T-helper 2 cell treated with Interferon-gamma antibody and Interleukin-4, amounts not matched to agents 5 μg/mL and 100 μg/mL, for 36 hours (primary cell): ENCODE measurements at places on chromosomes 1 and 21.

DNA sequence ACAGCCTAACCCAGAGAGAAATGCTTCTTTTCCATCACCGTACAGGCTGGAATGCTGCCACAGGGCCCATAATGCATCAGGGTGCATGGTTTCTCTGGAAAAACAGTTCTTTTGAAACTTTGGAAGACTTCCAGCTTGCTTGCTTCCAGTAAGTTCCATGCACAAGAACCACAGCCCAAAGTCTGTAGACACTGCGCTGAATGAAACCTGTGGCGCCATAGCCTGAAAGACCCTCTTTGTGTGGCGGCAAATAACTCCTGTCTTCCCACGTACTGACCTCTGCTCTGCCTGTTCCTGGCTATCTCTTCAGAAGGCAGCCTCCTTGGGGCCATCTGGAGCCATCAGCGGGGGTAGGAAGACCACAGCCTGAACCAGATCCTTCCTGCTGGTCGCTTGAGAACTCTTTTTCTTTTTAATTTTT is 15.1 kb downstream of the MIIP start:
- no peak for DNase-seq

- DNase-seq = no peak
Observed at GRCh38 chr1:16046842-16047241, 3.3 kb downstream of the CLCNKB start.

DNA sequence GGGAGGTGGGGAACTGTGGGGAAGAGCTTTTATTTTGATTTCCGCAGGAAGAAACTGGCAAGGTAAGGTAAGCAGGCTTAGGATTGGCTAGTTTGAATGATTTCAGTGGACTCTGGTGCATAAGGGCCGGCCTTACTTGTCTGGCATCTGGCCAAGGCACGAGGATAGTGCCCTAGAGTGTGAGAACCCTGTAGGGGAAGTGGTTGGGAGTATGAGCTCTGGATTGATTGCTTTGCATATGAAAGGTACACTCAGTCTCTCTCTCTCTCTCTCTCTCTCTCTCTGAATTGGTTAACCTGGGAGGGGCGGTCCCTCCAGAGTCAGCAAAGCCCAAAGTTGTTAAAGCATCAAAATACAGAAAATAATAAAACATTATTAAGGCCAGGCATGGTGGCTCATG is 463.0 kb downstream of the SIPA1L2 start:
- DNase-seq = no peak

- DNase-seq = no peak
Observed at GRCh38 chr21:35469498-35469897, 420.4 kb upstream of the RUNX1 start.

- no peak for DNase-seq
Observed at GRCh38 chr1:76162254-76162653, 87.7 kb downstream of the ST6GALNAC3 start.

- no peak for DNase-seq
Observed at GRCh38 chr1:211068976-211069375, 65.0 kb downstream of the KCNH1 start.

- DNase-seq = no peak
Observed at GRCh38 chr1:101683561-101683960, 313.2 kb downstream of the OLFM3 start.

DNA sequence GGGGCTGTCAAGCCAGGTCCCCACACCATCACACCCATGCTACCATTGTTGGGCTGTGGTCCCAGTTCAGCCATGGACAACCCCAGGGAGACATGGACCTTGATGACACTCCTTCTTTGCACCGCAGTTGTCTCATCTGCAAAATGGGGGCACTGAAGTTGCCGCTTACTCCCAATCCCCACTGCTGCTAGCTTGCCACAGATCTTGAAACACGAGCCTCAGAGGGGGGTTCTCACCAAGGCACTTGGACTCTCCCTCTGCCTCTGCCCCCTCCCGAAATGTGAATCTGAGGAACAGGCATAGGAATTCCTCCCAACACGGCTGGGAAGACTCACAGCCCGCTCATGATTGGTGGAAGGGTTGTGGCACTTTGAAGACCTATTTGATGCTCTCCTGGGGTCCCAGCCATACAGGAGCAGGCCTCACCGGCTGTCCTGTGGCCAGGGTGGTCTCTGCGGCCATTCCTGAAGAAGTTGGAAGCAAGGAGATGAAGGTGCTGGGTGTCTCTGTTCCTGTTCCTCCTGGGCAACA is 31.1 kb downstream of the RUNX3 start:
- DNase-seq = no peak

- DNase-seq = no peak
Observed at GRCh38 chr1:65174585-65174984, 26.6 kb downstream of the AK4 start.

GRCh38 chr1:72481420-72481970 is 199.2 kb upstream of the NEGR1 start:
- DNase-seq = no peak

DNA sequence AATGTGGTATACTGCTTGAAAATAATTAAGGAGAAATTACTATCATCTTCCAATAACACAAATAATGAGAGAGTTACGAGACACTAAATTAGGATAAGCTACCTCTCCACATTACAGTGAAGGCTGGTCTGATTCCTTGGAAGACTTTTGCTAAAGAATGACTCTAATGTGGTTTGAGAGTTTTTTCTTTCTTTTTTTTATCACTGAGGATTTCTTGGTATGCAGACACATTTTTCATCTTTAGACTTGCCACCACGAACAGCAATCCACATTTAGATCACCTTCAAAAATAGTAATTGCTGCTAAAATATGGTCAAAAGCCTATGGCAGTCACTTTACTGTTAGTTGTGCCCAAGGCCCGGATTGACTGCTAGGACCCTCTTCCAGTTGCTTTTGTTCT is 16.6 kb upstream of the TMEM35B start:
- DNase-seq = no peak

DNA sequence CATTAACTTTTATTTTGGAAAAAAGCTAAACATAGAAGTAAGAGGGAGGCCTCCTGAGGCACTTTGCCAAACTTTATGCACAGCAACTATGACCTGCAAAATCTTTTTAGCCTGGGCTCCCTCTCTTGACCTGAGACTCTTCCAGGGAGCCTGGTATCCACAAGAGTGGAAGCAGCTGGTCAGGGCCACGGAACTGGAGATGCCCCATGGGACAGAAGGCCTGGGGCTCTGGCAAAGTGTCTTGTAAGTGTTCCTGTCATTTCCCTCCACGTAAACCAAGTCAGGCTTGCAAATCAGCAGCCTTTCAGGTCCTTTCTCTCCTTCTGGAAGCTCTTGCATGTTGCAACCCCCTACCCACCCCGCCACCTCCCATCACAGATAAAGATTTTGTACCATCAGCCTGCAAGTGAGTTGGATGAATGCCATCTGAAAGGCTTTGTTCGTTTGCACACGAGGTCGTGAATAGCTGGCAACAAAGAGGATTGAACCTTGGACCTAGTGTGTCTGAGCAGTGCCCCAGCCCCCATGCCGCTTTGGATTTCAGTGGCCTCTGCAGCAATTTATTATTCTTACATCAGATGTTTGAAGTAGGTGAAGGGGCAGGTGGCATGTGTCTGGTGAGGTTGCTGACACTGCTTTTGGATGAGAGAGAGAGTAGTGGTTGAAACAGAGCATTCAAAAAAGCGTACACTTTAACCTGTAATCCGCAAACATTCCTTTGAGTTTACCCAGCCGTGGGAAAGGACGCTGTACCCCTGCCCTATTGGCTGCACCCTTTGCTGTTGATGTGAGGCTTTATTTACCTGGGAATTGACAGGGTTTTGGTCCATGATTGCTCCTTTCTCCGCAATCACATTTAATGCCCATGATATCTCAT is 91.6 kb downstream of the GALNT2 start:
- DNase-seq = no peak

- DNase-seq = no peak
Observed at GRCh38 chr21:18443085-18443484, 39.5 kb upstream of the TMPRSS15 start.

GRCh38 chr21:44868707-44869106 is 4.8 kb downstream of the PTTG1IP start:
- no peak for DNase-seq

DNA sequence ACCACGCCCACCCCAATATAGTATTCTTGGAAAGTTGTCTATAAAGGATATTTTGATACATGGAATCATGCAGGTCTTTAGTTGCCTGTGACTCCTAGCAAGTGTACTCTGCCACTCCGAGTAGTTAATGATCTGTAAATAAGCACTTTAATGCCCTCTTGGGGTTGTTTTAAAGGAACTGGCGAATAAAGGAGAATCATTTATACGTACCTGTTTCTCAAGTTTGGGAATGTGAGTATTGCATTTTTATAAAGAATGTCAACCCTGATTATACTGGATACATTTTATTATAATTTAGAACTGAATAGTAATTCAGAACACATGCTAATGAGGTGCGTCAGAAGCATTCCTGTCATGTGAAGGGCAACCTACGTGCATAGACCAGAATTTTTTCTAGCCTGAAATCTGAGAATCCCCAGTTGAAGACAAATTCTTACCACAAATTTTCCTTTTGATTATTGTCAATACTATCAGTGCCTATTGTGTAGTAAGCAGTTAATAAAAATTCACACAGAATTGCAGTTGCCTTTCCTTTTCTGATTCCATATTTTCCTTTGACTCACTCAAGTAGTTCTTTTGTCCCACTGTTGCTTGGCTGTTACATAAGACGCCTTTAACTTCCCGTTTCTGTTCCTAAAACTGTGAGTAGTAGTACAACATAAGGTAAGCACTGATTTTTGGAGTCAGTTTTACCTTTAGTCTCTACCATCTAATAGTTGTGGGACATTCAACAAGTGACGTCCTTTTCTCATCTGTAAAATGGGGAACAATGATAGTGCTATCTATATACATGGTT is 5.1 kb downstream of the AHCYL1 start:
- DNase-seq = no peak

DNA sequence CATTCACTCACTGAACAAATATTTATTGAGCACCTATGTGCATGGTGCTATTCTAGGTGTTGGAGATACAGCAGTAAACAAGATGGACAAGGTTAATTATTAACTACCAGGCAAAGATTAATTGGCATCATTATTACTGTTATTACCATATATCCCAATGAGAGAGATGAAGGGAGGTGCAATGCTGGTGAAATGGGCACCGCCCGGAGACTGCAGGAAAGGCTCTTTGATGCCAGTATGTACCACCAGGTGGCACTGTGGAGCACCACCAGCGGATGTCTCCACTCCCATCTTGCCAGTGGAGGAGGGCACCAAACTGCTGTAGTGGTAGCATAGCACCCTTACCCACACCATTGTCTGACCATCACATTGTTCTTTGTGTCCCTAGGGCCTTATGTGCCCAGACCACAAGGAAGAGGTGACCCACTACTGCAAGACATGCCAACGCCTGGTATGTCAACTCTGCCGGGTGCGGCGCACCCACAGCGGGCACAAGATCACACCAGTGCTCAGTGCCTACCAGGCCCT is 3.0 kb downstream of the TRIM46 start:
- peak; percentile 74 for DNase-seq

DNA sequence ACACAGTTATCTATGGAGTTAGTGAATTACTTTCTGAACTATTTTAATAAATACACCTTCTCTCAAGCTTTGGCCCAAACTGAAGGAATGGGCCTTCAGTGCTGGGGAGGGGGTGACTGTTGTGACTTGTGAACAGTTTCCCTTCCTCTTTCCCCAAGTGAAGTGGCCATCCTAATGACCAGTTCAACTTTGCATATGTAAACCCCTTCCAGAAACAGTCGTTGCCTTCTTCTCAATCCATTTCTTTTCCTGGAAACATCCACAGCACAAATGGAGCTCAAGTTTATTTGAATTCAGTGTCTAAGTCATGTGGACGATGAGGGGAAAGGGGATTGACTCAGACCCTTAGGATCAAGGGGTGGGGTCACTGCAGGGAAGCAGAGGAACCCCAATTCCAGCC is 1.3 kb upstream of the INPP5B start:
- DNase-seq = no peak

DNA sequence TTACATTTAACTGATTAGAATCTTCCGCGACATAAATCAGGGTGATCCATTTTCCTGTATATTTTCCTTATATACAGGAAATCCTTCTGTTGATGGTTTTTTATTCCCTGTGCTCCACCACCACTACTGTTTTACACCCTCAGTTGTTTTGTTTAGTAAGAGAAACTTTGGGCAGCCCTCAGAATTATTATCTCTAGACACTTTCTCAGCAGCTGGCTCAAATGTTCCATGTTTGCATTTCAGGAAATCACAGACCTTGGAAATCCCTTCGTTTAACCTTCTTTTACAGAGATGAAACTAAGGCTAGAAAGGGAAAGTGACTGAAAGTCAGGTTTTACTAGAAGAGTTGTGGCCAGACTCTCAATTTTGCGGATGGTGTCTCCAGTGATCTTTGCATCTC is 15.2 kb downstream of the ZNF697 start:
- DNase-seq = no peak

- DNase-seq = no peak
Observed at GRCh38 chr1:30161953-30162352, 561.4 kb downstream of the MATN1 start.

GRCh38 chr21:29074007-29074376 is 544 bp upstream of the CCT8 start:
- DNase-seq = no peak

DNA sequence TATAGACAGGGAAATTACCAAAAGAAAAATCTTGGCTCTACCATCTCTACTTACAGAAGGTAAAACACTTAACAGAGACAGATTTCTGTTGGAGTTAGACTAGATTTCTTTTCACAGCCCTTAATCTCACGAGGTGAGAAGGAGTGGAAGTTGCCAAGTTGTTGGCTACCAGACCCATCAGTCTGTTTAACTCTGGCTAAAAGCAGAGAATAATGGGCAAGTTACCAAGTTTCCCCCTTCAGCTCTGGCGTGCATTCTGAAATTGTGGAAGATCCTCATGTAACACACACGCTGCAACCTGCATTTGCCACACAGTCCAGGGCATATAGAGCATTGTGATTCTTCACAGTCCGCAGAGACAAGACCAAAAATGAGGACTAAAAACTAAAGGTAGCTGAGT is 49.3 kb downstream of the STX6 start:
- DNase-seq = no peak

- no peak for DNase-seq
Observed at GRCh38 chr1:176056312-176056711, 150.8 kb downstream of the COP1 start.

DNA sequence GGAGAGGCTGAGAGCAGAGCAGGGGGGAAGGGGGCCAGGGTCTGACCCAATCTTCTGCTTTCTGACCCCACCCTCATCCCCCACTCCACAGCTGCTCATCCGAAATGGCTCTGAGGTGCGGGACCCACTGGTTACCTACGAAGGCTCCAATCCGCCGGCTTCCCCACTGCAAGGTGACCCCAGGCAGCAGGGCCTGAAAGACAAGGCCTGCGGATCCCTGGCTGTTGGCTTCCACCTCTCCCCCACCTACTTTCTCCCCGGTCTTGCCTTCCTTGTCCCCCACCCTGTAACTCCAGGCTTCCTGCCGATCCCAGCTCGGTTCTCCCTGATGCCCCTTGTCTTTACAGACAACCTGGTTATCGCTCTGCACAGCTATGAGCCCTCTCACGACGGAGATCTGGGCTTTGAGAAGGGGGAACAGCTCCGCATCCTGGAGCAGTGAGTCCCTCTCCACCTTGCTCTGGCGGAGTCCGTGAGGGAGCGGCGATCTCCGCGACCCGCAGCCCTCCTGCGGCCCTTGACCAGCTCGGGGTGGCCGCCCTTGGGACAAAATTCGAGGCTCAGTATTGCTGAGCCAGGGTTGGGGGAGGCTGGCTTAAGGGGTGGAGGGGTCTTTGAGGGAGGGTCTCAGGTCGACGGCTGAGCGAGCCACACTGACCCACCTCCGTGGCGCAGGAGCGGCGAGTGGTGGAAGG is 17.1 kb upstream of the HDAC1 start:
- no peak for DNase-seq

- DNase-seq = no peak
Observed at GRCh38 chr1:205528446-205528886, 24.0 kb downstream of the CDK18 start.
